ENCODE measurements at places on chromosomes 6 and 20. TPM values are rescaled to one million over a fixed set of nuclear protein-coding genes. Genes with fewer than 3 reads are reported as not detected.

- DNase-seq = no peak
These were observed 62.7 kb downstream of the PLCB1 start for GRCh38 chr20:8194721-8195120.

GRCh38 chr6:47234266-47234933 lies 75.3 kb downstream of the TNFRSF21 start:
- no peak for DNase-seq

GRCh38 chr6:144469144-144469575 lies 184.0 kb downstream of the UTRN start:
- no peak for DNase-seq

Gene CD109
- total RNA-seq = 20.7 TPM

Gene LAMA2
- 6.7 TPM for total RNA-seq

DNA sequence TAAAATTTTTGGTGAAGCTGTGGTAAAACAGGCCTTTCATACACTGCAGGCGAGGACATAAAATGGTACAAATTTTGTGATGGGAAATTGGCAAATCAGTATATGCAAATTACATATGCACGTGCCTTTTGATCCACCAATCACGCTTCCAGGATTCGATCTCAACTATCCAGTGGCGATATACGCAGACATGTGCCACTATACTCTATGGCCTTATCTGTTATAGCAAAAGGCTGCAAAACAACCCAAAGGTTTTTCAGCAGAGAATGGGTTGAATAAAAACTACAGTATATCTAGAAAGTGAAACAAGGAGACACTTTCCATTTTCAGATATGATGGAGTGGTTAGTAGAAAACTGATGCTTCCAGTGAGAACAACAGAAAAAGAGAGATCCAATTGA lies 41.9 kb upstream of the ERVFRD-1 start:
- DNase-seq = no peak

- DNase-seq = peak; percentile 48
These were observed 129.4 kb downstream of the TRIM27 start for GRCh38 chr6:28794175-28795002.

DNA sequence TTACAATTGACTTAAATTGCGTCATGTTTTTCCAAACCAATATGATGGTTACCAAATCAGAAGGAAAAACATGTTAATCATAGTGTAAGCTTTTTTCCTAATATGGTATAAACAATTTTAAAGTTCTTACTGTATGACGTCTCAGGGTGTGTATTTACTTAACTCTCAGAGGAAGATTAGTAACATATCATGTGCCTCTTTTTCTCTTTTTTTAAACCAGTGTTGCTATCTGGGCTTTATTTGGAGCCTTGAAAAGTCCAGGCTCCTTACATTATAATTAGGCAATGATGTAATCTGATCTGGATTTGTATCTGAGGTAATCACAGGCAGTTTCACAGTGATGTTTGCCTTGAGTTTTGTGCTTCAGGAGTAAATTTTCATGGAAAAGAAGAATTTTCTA lies 20.4 kb upstream of the RAB23 start:
- DNase-seq = no peak

Gene SLC22A3
- not detected for total RNA-seq

Gene TMEM244
- total RNA-seq = not detected

DNA sequence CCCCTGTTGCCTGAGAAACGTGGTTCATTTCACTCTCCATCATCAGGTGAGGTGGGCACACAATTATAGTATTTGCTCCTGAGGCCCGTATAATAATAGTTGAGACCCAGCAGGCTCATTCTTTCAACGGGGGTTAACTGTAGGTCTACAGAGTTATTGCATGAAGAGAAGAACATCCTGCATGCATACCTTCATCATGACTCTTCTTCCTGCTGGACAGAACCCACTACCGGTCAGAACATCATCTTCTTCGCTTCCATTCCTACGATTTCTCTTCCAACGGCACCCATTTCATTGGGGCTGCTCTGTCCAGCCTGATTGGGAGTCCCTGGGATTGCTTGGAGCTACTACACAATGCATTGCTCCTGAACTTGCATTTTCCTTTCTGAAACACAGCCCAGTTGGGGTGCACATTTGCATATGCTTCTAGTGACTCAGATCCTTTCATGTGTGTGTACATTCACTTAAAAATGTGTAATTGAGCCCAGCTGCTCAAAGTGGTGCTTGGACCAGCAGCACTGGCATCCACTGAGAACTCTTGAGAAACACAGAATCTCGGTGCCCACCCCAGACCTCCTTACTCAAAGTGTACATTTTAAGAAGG lies 57.4 kb downstream of the SLC24A3 start:
- no peak for DNase-seq

GRCh38 chr6:170250455-170250854 lies 40.4 kb downstream of the DLL1 start:
- no peak for DNase-seq

Gene MOXD1
- total RNA-seq = 1.9 TPM

- DNase-seq = no peak
These were observed 97.6 kb upstream of the ZNF217 start for GRCh38 chr20:53691060-53691810.

Gene HCK
- total RNA-seq = not detected

DNA sequence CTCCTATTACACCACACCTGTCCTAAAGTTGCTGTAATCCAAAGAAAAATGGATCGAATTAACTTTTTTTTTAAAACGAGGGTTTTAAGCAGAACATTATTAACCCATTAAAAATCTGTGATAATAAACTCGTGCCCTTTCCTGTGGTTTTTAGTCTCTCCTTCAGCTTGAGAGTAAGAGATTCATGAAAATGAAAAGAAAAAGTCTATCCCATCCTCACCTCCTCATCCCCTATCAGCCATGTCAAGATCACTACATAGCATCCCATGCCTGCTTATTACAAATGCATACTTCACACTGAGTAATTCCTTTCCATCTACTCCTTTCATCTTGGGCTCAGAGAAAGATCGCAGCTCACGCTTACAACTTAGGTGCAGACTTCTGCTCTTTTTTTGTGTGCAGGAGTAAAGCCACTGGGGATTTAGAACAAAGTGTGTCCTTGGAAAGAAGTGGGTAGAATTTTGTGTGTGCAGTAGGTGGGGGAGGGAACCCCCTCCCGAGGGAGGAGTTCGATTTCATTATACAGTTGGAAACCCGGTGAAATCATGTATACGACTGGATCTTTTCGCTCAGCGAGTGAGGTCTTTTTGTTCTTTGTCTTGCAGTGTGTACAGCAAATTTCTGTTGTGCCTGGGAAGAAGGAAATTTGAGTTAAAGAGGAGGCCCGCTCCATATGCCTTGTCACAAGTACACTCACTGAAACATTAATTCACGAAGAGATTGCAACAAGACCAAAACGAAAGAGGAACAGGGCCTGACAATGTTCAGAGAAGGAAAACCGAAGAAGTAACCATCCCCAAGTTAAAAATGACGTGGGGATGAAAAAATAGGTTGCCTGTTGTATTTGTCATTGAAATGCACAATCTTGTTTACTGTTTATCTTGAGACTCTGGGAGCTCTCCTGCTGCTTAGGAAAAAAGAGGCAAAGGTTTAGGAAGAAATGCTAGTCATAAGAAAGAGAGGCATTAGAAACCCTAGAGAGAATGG lies 146.5 kb upstream of the ZNF217 start:
- DNase-seq = no peak

Gene TAAR1
- total RNA-seq = not detected

DNA sequence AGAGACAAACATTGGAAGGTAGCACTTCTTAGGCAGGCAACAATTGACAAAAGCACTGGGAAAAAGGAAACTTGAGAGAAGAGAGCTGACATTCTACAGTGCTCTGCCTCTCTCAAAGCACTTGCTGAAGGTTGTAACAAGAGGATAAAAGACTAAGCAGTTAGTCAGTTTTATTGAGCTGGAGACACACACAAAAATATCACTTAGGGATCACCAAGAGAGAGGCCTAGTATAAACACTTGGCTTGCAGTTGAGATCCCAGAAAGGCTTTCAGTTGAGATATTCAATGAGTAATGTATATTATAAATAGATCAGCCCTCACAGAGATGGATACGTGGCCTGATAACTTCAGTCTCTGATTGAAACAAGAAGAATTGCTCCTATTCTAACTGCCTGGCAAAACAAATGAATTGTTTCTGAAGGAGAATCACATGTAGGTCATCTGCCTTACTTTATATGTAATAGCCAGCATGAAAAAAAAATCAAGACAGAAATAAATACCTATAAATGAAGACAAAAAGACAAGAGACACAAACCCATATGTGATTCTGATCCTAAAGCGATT lies 747.2 kb upstream of the MAN1A1 start:
- no peak for DNase-seq

DNA sequence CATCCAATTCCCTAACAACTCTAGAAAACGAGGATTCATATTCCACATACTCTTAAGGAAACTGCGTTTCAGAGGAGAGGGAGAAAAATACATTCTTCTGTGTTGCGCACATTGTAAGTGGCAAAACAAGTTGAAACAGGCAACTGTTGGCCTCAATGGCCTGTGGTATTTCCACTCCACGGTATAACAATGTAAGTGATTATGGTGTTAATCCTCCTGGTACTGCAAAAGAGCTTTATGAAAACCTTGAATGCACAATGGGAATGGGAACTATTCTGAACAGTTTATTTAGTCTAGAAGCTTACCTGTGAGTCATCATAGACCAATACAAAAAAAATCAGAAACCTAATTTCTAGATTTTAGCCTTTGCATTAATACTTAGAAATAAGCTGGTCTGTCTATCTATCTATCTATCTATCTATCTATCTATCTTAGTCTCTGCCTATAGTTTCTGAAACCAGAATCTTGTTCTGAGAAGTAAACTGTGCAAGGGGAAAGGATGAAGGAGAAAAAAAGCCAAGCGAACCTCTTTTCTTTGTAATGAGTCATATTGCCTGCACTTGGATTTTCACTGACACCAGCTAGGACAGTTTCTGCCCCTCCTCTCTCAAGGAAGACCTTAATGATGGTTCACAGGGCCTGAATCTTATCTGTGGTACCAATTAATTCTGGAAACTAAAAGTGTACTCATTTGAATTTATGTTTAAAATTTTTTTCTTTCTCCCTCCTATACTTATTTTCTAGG lies 101.5 kb downstream of the RNF144B start:
- no peak for DNase-seq

DNA sequence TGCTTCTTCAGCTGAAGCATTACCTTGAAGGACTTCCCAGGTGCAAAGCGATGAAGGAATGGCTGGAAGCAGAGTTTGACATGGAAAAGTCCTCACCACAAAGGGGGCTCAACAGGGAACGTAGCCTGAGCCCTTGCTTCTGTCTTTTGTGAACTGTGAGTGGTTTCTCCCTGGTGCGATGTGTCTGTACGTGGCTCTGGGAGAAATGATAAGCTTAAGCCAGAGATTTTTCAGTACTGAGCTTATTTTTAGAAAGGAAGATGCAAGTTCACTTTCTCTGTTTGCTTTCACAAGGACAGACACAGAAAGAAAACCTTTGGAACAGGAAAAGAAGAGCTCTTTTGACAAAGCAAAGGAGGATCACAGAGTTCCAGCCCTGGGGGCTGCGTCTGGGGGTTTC lies 79.4 kb downstream of the DACT2 start:
- DNase-seq = no peak

Gene LIN28B
- not detected for total RNA-seq

GRCh38 chr20:31707994-31708735 lies 14.5 kb downstream of the BCL2L1 start:
- no peak for DNase-seq

DNA sequence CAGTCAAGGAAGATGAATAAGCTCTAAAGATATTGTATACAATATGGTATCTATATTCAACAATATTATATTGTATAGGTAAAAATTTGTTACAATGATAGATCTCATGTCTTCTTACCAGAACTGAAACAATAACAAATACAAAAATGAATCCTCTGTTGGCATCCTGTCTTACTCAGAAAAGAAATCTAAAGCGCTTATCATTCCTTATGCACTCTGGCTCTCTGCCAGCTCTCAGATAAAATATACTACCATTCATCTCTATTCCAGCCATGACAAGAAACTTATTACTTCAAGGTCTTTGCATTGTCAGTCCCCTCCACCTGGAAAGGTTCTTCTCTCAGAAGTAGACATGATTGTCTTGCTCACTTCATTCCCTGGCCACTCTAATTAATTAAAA lies 138.6 kb downstream of the THEMIS start:
- DNase-seq = no peak

DNA sequence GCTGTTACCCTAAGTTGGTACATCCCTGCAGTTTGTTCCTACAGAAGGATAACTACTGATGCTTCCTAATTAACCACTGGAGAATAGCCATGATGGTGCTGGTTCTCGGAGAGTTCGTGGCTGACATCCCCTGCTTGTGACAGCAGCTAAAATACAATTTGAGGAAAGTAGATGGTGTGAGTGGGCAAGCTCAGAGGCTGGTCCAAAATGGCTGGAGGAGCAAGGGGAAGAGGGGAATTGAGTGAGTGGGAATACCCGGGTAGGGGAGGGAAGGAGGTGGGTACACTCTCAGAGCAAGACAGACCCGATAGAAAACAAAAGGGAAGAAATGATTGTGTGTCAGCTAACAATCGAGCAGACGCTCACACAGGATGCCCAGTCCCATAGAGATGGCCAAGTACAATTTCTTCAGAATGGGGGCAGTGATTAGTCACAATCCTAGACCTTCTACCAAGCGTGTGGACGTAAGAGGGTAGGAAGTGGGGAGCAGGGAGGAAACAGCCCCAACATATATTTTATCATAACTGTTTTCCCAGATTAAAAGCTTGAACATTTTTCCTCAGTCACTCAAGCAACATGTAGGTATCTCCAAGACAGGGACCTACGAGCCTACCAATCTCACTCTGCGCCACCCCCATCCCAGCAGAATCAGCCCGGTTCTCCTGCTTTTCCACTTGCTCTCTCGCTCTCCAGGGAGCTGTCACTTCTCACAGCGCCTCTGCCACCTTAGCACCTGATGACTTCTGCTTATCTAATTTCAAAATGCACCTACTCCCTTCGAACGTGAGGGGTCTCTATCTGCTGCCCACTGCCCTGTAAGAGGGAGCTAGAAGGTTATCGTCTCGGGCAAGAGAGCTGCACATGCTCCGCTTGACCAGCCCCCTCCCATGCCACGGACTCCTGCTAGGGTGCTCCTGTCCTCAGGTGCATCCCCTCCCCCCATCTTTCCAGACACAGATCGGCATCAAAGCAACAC lies 26.2 kb downstream of the RIPOR2 start:
- no peak for DNase-seq

Gene SNAP25
- not detected for total RNA-seq

DNA sequence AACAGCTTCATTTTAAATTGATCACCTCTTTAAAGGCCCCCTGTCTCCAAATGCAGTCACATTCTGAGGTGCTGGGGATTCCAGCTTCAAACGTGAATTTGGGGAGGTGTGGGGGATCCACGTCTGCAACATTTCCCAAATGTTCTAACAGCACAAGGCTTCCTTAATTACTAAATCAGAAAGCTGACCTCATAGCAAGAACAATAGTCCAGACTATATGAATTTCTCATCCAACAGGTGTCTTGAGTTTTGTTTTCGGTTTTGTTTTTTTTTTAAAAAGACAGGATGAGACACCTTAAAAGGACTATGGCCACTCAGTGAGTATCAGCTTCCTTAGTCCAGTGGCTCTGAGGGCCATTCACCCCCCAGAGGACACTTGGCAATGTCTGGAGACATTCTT lies 11.5 kb downstream of the ATP9A start:
- no peak for DNase-seq

Data from MG63 (cell line).